Lung (tissue), 17 donors: ENCODE measurements at places on chromosomes 12 and 14. TPM values are rescaled to one million over a fixed set of nuclear protein-coding genes. Genes with fewer than 3 reads are reported as not detected.

OLR1 gene
- 24.6 TPM for polyA plus RNA-seq

PTGER2 gene
- polyA plus RNA-seq = 20.6 TPM

DPF3 gene
- 0.30 TPM for polyA plus RNA-seq

AKAP5 gene
- polyA plus RNA-seq = 0.63 TPM

SLC24A4 gene
- 0.97 TPM for polyA plus RNA-seq

OR10AD1 gene
- not detected for polyA plus RNA-seq

TCL1A gene
- 2.8 TPM for polyA plus RNA-seq
